T-helper 9 cell (primary cell): ENCODE measurements at places on chromosomes 7 and 10.

DNA sequence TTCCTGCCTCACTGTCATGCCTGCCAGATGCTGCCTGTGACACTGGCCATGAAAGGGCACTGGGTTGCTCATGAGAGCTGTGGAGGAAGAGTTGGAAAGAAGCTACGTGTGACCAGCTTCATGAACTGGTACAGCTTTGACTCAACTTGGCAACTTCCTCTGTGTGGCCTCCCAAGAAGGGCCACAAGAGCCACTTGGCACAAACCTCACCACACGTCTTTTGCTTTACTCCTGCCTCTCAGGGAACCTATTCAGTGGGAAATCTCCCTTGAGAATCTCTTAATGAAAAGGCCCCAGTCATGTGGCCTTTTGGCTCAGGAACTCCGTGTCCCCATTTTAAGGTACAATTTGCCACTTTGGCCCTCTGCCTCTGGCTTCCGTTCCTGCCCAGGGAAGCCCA lies 54.5 kb downstream of the FRMD4A start:
- no peak for DNase-seq

DNA sequence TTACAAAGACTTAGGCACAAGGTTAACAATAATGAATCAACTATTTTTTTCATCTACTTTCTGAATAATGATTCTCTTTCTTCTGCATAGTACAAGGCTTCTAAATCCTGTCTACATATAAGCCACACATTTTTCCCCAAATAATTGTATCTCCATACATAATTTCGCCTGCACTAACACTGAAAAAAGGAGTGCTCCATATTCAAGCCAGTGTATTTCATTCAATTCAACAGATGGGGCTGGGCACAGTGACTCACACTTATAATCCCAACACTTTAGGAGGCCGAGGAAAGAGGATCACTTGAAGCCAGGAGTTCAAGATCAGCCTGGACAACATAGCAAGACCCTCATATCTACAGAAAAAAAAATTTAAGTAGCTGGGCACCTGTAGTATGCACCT lies 86.0 kb upstream of the ZNF800 start:
- DNase-seq: no peak

GRCh38 chr10:81136261-81136660 lies 598.6 kb downstream of the SH2D4B start:
- DNase-seq: no peak

GRCh38 chr7:37311355-37311754 lies 137.3 kb downstream of the ELMO1 start:
- peak; percentile 24 for DNase-seq

- DNase-seq: no peak
Measured at GRCh38 chr7:47453093-47454061, 128.5 kb downstream of the TNS3 start.

- no peak for DNase-seq
Measured at GRCh38 chr10:51080311-51081006, 6.2 kb downstream of the PRKG1 start.

GRCh38 chr10:1544209-1544673 lies 193.1 kb downstream of the ADARB2 start:
- DNase-seq: no peak

GRCh38 chr7:50181081-50181480 lies 88.0 kb upstream of the ZPBP start:
- DNase-seq: no peak

DNA sequence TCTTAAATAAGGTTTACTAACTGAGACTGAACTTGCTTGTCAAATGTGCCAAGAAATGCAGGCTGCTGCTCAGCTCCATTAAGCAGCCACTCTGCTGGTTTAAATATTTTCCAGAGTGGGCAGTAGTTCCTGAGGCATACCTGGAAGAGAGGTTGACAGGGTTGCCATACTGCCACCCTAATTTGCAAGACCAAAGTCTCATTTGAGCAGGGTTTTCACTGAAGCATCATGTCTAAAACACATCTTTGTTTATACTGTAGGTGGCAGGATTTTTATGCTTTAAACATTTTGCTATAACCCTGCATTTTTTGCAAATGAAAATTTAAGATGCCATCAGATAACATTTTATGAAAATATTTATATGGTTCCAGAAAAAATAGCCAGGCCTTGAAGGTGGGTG lies 618.0 kb upstream of the LRRTM3 start:
- DNase-seq: no peak

DNA sequence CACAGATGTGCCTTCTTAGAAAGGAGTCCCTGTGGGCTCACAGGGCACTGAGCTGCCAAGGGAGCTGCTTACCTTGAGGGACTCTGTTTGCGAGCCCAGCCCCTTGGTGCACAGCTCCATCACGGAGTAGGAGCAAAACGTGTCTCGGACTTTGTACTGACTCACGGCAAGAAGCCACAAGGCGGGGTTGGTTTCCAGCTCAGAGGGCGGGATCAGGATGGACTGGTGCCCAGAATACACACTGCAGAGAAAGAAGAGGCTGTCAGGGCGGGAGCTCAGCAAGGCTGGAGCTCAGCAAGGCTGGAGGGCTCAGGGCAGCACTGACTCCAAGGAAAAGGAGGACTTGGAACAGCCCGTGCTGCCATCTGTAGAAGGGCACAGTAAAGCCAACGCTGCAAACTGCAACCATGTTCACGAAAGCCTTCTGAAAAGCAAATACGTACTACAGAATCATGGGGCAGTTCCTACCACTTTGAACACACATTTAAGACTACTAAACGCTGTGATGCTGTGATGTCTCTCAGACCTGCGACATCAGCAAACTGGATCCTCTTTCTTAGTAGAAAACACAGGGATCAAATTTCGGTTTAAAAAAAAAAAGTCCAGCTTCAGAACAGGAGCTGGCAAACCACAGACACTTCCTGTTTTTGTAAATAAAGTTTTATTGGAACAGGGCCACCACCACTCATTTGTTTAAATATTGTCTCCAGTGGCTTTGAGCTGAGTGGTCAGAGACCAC lies 194.3 kb downstream of the ZMYND11 start:
- no peak for DNase-seq

- no peak for DNase-seq
Measured at GRCh38 chr10:26243351-26243720, 26.8 kb downstream of the GAD2 start.

DNA sequence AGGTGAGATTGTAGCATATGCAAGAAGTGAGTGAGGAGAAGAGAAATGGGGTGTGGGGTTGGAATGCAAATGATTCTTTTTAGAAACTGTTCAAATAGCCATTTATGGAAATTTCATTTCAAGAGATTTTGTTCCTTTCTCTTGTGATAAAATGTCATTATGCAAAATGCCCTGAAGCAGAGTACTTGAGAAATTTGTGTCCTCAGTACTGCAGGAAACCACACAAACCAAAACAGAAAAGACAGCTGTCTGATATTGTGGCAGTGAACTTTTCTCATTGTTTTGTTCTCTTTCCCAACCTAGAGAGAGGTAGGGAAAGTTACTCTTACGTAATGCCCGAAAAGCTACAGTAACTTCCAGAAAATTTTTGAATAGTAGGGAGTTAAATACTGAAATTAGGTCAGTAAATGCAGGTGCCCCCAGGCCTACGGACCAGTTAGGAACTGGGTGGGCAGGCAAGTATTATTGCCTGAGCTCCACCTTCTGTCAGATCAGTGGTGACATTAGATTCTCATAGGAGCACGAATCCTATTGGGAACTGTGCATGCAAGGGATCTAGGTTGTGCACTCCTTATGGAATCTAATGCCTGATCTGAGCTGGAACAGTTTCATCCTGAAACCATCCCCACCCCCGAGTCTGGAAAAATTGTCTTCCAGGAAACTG lies 34.0 kb downstream of the DLD start:
- DNase-seq: no peak

- no peak for DNase-seq
Measured at GRCh38 chr10:68135922-68136792, 26.9 kb downstream of the MYPN start.

- no peak for DNase-seq
Measured at GRCh38 chr10:61620506-61620905, 42.2 kb upstream of the CABCOCO1 start.

DNA sequence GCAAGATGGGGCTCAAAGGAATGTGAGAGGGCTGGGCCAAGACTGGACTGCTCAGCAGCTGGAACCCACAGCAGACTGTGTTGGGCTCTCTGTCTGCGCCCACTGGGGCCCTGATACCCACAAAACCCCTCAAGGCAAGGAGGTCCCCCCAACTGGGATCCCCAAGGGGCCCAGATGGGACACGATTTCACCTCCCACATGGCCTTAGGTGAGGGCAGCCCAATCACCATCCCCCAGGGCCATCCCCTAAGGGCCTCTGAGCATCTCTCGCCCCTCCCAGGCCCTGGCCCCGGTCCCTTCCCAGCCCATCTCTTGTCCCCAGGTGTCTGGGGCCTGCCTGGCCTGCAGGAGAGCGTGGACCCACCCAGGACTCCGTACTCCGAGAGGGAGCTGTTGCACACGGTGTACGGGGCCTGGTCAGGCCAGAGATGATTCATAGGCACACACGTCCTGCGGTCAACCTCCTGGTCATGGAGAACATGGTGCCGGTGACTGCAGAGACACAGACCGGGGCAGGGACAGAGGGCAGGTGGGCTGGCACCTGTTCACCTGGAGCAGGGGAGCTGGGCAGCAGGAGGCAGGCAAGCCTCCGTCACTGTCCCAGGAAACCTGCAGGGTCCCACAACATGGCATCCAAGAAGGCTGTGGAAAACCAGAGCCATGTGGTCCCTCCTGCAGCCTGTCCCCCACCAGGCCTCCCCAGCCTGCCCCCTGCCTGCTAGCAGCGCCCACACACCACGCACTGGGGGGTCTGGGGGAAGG lies 21.6 kb downstream of the OGDHL start:
- no peak for DNase-seq

DNA sequence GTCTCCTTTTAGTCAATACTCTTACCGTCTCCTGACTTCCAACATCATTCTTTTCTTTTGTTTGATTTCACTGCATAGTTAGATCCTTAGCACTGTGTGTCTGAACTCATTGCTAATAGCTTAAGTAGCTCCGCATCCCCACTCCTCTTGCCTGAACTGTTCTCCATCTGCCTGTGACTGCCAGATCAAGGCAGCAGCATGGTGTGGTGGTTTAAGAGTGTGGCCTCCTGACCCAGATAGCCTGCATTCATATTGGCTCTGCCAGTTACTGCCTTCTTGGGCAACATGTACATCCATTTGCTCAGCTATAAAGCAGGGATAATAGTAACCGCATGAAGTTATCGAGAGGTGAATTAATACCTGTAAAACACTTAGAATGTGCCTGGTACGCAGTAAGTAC lies 50.8 kb downstream of the SUFU start:
- no peak for DNase-seq

- no peak for DNase-seq
Measured at GRCh38 chr7:127854383-127854782, 176.9 kb downstream of the LRRC4 start.

- DNase-seq: no peak
Measured at GRCh38 chr7:99196536-99197258, 11.2 kb downstream of the KPNA7 start.

GRCh38 chr7:4006687-4007086 lies 675.4 kb upstream of the FOXK1 start:
- no peak for DNase-seq

- DNase-seq: no peak
Measured at GRCh38 chr10:79483948-79484347, 28.4 kb upstream of the EIF5AL1 start.

GRCh38 chr7:79555571-79555970 lies 102.1 kb upstream of the MAGI2 start:
- no peak for DNase-seq

DNA sequence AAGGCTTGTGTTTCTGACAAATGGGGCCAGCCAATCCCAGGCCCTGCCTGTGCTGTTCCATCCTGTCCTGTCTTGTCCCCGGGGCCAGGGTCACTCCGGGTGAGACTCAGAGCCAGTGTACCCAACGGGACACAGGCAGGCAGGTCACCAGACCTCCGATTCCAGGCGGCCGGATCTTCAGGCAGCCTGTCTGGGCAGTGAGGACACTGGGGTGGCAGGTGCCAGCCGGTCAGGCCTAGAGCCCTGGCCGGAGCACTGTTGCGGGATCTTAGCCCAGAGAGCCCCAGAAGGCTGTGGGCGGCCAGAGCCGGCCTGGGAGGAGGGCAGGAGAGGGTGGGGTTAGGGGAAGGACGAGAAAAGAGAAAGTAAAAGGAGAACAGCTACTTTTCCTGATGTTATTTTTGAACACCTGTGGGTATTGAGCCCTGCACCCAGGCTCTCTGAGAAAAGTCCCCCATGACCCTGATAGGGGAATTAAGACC lies 134.3 kb upstream of the TNRC18 start:
- DNase-seq: no peak

DNA sequence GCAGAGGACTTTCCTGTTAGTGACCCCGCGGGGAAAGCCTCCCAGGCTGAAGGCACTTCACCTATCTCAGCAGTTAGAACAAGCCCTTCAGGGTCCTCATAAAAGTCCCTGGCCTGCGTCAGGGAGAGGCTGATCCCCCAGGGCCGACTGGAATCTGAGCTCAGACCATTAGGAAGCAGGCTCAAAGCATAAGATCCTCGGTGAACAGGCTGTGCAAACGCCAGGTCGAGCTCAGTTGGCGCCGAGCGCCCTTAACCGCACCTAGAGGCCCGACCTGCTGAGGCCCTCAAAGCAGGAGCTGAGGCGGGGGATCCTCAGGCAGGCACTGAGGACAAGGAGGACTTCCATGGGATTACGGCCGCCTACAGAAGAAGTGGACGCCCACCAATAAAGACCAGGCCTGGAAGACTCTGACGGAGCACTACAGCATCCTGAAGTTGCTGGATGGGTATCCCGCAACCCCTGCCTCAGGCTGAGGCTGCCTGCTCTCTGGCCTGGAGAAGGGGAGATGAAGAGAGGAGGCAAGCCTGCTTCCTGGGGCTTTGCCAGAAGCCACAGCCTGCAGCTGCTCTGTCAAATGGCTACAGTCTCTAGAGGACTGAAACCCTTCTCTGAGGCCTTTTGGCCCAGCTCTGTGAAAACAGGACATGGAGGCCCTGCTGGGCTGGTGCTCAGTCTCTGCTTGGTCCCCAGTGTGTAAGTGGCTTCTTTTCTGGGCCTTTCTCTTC lies 29.9 kb downstream of the LIPJ start:
- DNase-seq: no peak

- no peak for DNase-seq
Measured at GRCh38 chr7:148261996-148262688, 328.4 kb upstream of the C7orf33 start.

GRCh38 chr7:753190-753589 lies 26.1 kb upstream of the PRKAR1B start:
- no peak for DNase-seq

- no peak for DNase-seq
Measured at GRCh38 chr7:77878500-77878899, 79.9 kb downstream of the PHTF2 start.

- DNase-seq: no peak
Measured at GRCh38 chr7:145183069-145183468, 347.2 kb upstream of the TPK1 start.

DNA sequence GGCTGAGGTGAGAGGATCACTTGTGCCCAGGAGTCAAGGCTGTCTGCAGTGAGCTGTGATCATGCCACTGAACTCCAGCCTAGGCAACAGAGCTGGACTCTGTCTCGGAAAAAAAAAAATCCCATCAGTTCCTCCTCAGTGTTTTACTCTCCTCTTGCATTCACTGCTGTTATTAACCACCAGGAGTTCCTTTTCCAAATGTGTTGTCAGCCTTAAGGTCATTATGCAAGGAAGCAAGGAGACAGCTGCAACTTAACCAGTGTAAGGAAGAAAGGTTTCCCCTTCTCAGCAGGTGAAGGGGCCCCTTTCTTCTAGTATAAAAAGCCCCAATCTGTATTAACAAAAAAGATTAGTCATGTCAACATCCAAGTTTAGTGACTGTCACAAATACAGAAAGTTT lies 86.6 kb upstream of the LEP start:
- DNase-seq: no peak
